ENCODE measurements at places on chromosomes 3 and 15.
A peak's percentile ranks its signal among the peaks of the same experiment; 100 is the strongest.

DNA sequence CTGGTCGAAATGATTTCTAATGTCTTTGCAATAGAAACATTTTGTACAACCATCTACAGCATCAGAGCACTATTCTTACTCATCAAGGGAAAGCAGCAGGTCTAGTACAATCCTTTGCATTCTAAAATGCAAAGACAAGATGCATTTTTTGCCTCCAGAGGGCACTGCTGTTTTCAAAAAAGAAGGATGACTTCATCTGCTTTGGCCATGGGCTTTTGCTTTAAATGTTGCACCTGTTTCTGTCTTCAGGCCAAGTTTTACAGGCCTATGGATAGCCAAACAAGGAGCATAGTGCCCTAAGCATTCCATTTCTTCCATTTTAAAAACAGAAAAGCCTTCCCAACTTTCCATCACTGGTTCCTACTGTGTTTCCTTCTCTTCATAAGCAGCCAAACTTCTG lies 3.4 kb downstream of the PARP9 start:
- peak; percentile 37 for DNase-seq

DNA sequence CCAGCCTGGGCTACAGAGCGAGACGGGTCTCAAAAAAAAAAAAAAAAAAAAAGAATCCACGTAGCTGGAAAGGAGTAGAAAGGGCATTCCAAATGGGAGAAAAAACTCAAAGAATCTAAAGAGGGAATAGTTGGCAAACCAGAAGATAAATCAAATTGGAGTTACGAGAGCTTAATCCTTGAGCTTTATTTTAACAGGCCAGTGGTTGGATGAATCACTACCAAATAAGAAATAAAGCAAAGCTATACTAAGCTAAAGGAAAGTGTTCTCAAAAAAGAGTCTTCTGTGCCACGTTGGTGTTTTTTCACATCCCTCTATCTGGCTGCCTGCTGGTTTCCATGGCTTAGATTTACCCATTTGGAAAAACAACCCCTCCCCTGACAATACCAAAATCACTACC lies 14.0 kb downstream of the VGLL4 start:
- DNase-seq: no peak

- DNase-seq: no peak
Observed at GRCh38 chr3:128051459-128051836, 789 bp upstream of the SEC61A1 start.

DNA sequence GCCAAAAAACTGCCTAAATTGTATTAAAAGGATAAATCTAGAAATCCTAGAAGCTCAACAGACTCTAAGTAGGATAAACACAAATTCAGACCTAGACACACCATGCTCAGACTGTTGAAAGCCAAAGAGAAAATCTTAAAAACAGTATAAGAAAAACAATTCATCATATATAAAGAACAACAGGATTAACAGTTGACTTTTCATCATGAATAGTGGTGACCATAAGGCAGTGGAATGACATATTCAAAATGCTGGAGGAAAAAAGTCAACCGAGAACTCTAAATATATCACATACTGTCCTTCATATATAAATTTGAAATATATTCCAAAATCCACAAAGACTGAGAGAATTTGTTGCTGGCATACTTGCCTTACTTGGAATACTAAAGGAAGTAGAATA lies 77.3 kb downstream of the CEP152 start:
- DNase-seq: no peak

- no peak for DNase-seq
Observed at GRCh38 chr3:150421799-150422548, 13.9 kb downstream of the TSC22D2 start.

GRCh38 chr3:25604107-25604805 lies 60.5 kb downstream of the TOP2B start:
- DNase-seq: no peak

Data from activated naive CD8-positive, alpha-beta T cell treated with anti-CD3 and anti-CD28 coated beads for 36 hours (primary cell).